ENCODE measurements at places on chromosomes 1 and 21. TPM values are rescaled to one million over a fixed set of nuclear protein-coding genes. Genes with fewer than 3 reads are reported as not detected.

ELOVL1 gene
- total RNA-seq = 16.5 TPM

GPATCH4 gene
- 30.6 TPM for total RNA-seq

FMN2 gene
- total RNA-seq = 0.15 TPM

- DNase-seq = peak; percentile 81
Observed at GRCh38 chr1:29235955-29236711, at the start of gene PTPRU. PTPRU (plus strand) TSS chr1:29236522; CDS start chr1:29236645, 123 bp downstream.

- no peak for DNase-seq
Observed at GRCh38 chr21:32957545-32957944, 68.2 kb upstream of the OLIG2 start.

GRCh38 chr1:72442262-72442661, 159.9 kb upstream of the NEGR1 start:
- DNase-seq = no peak

DNA sequence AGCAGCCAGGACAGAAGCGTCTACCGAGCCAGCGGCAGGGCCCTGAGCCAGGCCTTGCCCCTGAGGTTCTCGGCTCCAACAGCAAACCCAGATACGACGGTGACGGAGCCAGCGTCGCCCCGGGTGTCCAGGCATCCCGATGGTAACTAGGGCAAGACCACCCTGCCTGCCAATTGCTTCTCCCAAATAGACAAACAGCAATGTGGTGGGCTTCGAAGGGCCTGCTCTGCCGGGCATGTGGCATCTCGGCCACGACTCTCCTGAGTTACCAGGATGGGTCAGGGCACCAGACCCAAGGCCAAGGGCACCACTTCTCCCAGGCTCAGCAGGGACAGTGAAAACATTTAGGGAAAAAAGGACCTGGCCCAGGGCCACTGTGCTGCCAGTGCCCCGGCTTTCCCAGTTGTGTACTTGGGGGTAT, 3.2 kb upstream of the ACTRT2 start:
- DNase-seq = no peak

DNA sequence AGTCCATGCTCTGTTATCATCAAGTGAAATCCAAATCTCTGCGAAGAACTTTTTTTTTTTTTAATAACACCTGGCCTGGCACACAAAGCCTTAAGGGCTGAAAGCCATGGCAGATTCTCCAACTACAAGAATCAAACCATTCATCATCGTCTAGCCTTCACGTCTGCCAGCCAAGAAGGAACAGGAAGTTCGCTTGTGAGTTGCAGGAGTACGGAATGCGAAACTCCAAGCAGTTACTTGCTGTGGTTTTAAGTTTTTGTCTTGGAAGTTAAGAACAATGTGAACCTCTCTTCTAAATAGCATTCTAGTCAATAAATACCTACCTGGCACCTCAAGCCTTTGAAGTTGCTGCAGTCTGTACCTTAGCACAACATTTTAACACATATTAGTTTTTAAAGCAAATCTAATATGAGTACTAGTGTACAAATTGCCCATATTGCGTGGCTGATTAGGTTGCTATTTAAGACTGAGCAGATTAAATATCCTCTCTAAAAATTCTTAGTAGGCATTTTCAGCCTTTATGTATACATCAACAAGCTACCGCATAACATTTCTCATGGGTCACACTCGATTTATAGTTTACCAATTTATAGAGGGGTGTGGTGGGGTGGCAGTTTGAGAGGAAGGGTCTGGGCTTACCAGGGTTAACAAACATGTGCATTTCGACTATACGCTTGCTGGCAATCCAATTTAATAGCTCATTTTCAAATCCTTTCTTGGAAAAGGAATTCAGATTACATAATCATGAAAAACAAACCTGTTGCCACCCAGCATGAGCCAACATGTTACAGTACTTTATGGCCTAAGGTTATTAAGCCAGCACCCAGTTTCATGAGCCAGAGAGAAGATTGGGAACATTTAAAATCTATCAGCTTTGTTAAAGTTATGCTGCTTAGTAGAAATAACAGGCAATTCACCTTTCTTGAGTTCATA, 22.2 kb upstream of the PTPN14 start:
- DNase-seq = no peak

Measured in psoas muscle (tissue), 8 donors.